ENCODE measurements at places on chromosomes 5 and 9.

- DNase-seq = no peak
Measured at GRCh38 chr5:174895360-174895759, 171.0 kb downstream of the MSX2 start.

- DNase-seq = no peak
Measured at GRCh38 chr9:114545055-114545454, 39.8 kb upstream of the WHRN start.

DNA sequence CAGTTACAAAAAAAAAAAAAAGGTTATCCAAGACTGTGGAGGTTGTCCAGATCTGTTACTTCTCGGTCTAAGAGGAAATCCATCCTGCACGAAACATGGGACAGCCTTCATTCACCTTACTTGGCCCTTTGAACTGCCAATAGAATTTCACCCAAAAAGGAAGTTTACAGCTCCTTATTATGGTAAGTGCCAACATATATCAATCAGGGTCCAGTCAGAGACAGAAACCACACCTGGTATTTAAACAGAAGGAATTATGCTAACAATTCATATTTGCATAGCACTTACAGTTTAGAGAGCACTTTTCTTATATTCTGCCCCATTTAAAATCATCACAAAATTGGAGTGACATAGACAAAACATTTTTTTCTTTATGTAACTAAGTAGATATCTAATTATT, 93.6 kb upstream of the PTPN3 start:
- no peak for DNase-seq

- no peak for DNase-seq
Measured at GRCh38 chr5:170171811-170172210, 61.0 kb upstream of the C5orf58 start.

DNA sequence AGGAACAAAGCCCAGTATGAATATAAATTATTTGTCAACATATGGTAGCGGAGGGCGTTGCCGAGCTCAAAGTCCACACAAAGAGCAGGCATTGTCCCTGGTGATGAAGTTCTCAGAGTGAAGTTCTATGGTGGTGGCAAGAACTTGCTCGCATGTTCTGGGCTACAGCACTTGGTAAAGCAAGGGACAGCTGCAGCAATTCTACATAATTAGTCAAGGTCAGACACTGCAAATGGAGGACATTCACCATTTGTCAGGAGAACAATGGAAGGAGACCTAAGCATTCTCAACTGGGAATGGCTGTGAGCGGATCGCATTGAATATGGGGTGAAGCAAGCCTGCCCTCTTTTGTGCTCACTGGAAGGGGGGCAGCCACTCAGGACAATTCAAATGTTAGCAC, 503.8 kb upstream of the ADAMTS16 start:
- no peak for DNase-seq
